Mesangial cell (primary cell): ENCODE measurements at places on chromosomes 6 and 20. TPM values are rescaled to one million over a fixed set of nuclear protein-coding genes. Genes with fewer than 3 reads are reported as not detected.

Gene SYCP2L
- 0.33 and 0.38 TPM in 2 replicates for total RNA-seq

Gene HRH3
- total RNA-seq: not detected in 2 replicates

Gene ISM1
- total RNA-seq: 0.33 and 1.5 TPM in 2 replicates

Gene REM1
- total RNA-seq: not detected in 2 replicates

Gene SIRPB1
- 4.1 and 6.2 TPM in 2 replicates for total RNA-seq

Gene OOEP
- not detected in 2 replicates for total RNA-seq

Gene SLA2
- total RNA-seq: not detected in 2 replicates

Gene EBF4
- 0.98 and 7.2 TPM in 2 replicates for total RNA-seq

Gene COL9A3
- total RNA-seq: 0.49 and 7.9 TPM in 2 replicates

Gene PHACTR3
- 0.13 TPM in 1 of 2 replicates, not detected in the other for total RNA-seq

Gene ANKRD66
- total RNA-seq: not detected in 2 replicates

Gene THBD
- total RNA-seq: 9.5 and 9.9 TPM in 2 replicates

Gene PPP1R3G
- 0.33 and 1.0 TPM in 2 replicates for total RNA-seq

Gene B3GALT4
- total RNA-seq: 3.7 and 16.6 TPM in 2 replicates

Gene OR2J3
- not detected in 2 replicates for total RNA-seq

Gene PXDC1
- 67.0 and 106 TPM in 2 replicates for total RNA-seq

Gene SPATS1
- not detected in 2 replicates for total RNA-seq
